ENCODE measurements at places on chromosomes 2 and 18.

- peak; percentile 81 for DNase-seq
Measured at GRCh38 chr18:48023334-48024008, 93.0 kb upstream of the SMAD2 start.

- no peak for DNase-seq
Measured at GRCh38 chr2:145033438-145033837, 513.5 kb upstream of the ZEB2 start.

DNA sequence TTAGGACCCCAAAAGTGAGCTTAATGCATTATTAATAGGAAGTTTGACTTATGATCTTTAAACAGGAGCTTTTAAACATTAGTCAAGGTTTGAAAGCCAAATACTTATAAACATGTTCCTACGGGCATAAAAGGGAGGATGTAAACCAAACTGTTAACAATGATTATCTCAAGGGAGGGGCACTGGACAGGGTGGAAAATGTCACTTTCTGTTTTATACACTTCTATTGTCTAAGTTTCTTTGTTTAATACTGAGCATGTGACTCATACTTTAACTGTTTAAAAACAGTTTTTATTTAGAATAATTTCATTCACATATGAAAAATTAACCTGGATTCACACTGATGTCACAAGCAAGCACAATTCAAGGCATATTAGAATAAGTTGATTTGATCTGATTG is 18.3 kb upstream of the ITGA6 start:
- no peak for DNase-seq

DNA sequence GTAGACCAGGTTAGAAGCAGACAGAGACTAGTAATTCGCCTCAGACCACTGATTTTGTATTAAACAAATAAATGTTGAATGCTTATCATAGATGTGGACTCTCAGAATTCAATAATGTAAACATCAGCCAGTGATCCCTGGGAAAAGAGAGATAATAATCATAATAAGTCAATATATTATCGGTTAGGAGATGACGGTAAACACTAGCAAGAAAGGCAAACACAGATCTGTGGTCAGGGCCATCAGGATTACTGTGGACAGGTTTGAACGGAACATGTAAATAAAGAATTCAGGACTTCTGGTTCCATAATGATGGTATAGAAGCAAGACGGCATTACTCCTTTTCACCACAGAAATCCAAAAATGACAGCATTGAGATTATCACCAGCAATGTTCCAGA is 861.6 kb downstream of the CBLN2 start:
- DNase-seq: no peak

- no peak for DNase-seq
Measured at GRCh38 chr2:36783246-36783645, 86.7 kb downstream of the VIT start.

DNA sequence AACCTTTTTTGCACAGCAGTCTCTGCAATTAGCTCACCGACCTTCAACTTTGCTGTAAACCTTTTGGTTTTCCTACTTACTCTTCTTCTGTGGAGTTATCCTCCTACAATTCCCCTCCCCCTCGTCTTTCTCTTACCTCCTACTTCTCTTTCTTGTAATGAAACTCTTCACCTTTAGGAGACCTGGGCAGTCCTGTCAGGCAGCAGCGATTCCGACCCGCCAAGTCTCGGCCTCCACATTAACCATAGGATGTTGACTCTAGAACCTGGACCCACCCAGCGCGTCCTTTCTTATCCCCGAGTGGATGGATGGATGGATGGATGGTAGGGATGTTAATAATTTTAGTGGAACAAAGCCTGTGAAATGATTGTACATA is 8.3 kb downstream of the TBR1 start:
- DNase-seq: no peak

DNA sequence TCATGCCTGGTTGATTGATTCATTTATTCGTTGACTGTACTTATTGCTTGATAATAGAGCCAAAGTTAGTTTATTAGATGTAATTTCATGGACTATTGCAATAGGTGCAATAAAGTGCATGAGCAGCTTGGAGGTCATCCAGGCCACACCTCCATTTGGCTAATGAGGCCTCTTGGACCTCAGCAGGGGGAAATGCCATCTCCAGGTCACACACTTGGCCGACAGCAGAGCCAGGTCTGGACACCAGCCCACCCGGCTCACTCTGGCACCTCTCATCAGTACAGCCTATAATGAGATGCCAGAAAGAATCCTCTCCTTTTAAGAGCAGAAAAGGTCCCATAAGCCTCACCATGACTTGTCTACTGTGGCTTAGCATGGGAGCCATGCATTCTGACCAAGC is 71.2 kb upstream of the AFF3 start:
- DNase-seq: no peak

- DNase-seq: peak; percentile 44
Measured at GRCh38 chr2:237669283-237669627, 41.9 kb downstream of the LRRFIP1 start.

DNA sequence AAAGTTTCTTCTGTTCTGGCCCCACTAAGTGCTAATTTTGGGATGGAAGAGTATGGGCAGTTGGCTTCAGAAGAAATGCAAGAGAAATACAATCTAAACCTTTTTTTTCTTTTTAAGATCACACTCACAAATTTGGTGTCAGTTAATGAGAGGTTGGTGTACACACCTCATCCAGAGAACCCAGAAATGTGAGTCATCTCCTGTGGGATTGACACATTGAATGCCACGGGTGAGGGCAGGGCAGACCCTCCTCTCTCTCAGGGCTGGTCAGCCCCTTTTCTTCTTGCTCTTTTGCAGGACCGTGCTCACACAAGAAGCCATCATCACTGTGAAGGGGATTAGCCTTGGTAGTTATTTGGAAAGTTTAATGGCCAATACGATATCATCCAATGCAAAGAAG is 19.2 kb downstream of the PRELID3A start:
- DNase-seq: no peak

- DNase-seq: no peak
Measured at GRCh38 chr2:128347171-128347558, 28.5 kb upstream of the HS6ST1 start.

Measured in DMS153 (cell line).